ENCODE measurements at places on chromosomes 2 and 18. TPM values are rescaled to one million over a fixed set of nuclear protein-coding genes. Genes with fewer than 3 reads are reported as not detected.

Gene MAIP1
- total RNA-seq, result 34.1 TPM

Gene UGT1A10
- total RNA-seq, result not detected

Gene VRK2
- 18.8 TPM for total RNA-seq

Gene GCG
- total RNA-seq, result not detected

Gene AKAIN1
- not detected for total RNA-seq

Gene ABCG5
- total RNA-seq, result not detected

Gene CCDC141
- total RNA-seq, result not detected

Gene MATN3
- total RNA-seq, result 0.81 TPM

Gene PRSS56
- total RNA-seq, result not detected

Gene APCDD1
- total RNA-seq, result 6.8 TPM

Gene PKDCC
- total RNA-seq, result 4.1 TPM

Gene CNGA3
- not detected for total RNA-seq

Gene SP100
- total RNA-seq, result 257 TPM

Gene TMEM214
- total RNA-seq, result 88.6 TPM

Gene LIMS2
- total RNA-seq, result 2.0 TPM

Gene IL36A
- not detected for total RNA-seq

Gene RAMP1
- total RNA-seq, result 35.8 TPM

Gene CCDC150
- total RNA-seq, result 3.7 TPM

Gene RGPD4
- not detected for total RNA-seq

Gene C2orf66
- not detected for total RNA-seq

Gene CERKL
- total RNA-seq, result 2.2 TPM

Gene VAMP5
- 15.1 TPM for total RNA-seq

Gene C1D
- total RNA-seq, result 62.1 TPM

Gene NPHP1
- 6.5 TPM for total RNA-seq

Gene MEP1B
- not detected for total RNA-seq
